Peyer's patch (tissue), 4 donors: ENCODE measurements at places on chromosomes 7 and 10. TPM values are rescaled to one million over a fixed set of nuclear protein-coding genes. Genes with fewer than 3 reads are reported as not detected.
A peak's percentile ranks its signal among the peaks of the same experiment; 100 is the strongest.

GRCh38 chr7:33820206-33820605 is 85.1 kb upstream of the BMPER start:
- H3K27me3 ChIP-seq = no peaks in the 10 kb centered on the region
- no peak for DNase-seq
- H3K4me3 ChIP-seq = no peak overlapping the region
- H3K4me1 ChIP-seq = no peaks in the 10 kb centered on the region

Gene IPMK
- total RNA-seq = 19.3 TPM

GRCh38 chr10:27535317-27535716 is 31.2 kb downstream of the RAB18 start:
- no peak overlapping the region for H3K4me3 ChIP-seq
- H3K4me1 ChIP-seq = no peaks in the 10 kb centered on the region
- H3K27ac ChIP-seq = no peak overlapping the region
- H3K27me3 ChIP-seq = no peaks in the 10 kb centered on the region

GRCh38 chr10:683448-684071 is 5.9 kb downstream of the DIP2C start:
- H3K27ac ChIP-seq = peak overlapping the region; percentile 0
- no peaks in the 10 kb centered on the region for H3K4me1 ChIP-seq
- H3K36me3 ChIP-seq = no peaks in the 10 kb centered on the region
- no peak for DNase-seq
- no peaks in the 10 kb centered on the region for H3K27me3 ChIP-seq

DNA sequence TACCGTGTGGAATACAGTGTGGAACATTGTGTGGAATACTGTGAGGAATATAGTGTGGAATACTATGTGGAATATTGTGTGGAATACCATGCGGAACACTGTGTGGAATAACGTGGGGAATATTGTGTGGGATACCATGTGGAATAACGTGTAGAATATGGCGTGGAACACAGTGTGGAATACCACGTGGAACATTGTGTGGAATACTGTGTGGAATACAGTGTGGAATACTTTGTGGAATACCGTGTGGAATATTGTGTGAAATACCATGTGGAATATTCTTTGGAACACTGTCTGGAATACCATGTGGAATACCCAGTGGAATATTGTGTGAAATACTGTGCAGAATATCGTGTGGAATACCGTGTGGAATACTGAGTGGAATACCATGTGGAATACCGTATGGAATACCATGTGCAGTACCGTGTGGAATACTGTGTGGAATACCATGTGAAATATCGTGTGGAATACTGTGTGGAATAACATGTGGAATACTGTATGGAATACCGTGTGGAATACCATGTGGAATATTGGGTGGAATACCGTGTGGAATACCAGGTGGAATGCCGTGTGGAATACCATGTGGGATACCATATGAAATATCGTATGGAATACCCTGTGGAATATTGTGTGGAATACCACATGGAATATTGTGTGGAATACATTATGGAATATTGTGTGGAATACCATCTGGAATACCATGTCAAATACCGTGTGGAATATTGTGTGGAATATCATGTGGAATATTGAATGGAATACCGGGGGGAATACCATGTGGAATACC is 133.1 kb upstream of the CHST15 start:
- no peak overlapping the region for H3K27ac ChIP-seq
- no peak overlapping the region for H3K4me3 ChIP-seq
- H3K4me1 ChIP-seq = no peaks in the 10 kb centered on the region
- no peak for DNase-seq
- no peaks in the 10 kb centered on the region for H3K27me3 ChIP-seq

DNA sequence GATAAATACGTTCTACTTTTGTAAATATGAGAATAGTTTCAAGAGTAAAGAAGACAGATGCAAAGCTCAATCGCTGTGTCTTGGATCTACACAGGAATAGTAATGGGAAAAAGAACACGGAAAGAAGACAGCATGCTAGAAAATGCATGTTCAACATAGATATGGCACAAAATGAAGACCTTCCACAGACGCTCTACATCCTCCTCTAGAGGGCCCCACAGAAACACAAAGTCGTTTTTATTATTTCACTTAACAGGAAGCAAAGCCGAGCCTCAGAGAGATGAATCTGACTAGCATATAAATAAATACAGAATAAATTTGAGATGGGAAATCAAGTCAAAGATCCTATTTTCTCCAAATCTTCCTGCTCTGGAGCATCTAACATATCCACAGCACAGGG is 292.6 kb downstream of the PARD3 start:
- H3K4me1 ChIP-seq = no peaks in the 10 kb centered on the region
- H3K36me3 ChIP-seq = no peaks in the 10 kb centered on the region
- H3K27me3 ChIP-seq = no peaks in the 10 kb centered on the region

GRCh38 chr7:85101347-85101746 is 85.5 kb downstream of the SEMA3D start:
- no peak overlapping the region for H3K4me3 ChIP-seq
- H3K36me3 ChIP-seq = no peaks in the 10 kb centered on the region

DNA sequence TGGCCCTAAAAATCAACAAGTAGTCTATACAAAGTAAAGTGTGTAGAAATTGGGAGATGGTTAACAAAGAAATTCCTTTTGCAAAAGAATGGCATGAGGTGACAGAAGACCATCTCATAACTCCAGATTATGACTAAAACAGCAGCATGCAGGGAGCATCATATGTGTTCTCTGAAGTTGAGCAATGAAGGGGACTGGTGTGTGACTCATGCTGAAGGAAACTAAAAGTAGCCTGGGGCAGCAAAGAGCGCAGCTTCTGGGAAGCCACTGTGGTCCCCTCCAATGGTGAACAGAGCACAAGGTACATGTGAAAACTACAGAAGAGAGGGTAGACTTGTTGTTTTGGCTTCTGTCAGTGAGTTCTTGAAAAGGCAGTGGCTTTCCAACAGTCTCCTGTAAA is 133.4 kb downstream of the MACC1 start:
- no peak for DNase-seq
- no peak overlapping the region for H3K27ac ChIP-seq
- H3K27me3 ChIP-seq = no peaks in the 10 kb centered on the region
- no peaks in the 10 kb centered on the region for H3K36me3 ChIP-seq

DNA sequence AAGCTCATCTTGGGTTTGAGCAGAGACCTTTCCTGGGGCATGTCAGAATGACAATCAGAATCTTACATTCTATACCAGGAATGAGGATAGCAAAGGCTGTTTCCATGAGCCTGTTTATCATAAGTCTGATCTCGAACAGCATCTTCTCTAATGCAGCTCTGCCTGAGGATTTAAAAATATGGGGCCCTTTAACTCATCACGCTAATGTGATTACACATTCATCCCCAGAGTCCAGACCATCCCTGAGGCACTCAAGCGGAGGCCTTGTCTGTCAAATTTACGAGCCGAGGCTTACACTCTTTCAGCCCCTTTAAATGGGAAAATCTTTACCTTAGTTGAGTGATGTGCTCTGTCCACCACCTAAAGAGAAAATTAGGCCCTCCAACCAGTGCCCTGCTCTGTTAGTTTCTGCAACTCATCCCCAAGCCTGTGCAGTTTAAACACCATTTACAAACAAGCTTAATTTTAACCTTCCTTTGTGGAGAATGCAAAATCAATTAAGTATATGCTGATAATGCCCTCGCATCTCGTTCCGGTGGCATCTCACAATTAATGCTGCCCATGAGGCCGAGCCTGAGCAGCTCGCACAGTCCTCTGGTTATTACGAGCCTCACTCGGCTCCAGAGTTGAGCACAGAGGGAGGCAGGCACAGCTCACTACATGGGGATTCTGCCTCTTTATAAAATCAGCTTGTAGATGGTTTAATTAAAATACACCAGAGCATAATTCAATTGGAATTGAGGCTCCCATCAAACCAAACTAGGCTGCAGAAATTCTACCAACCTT is 16.0 kb downstream of the CHST15 start:
- H3K4me1 ChIP-seq = no peaks in the 10 kb centered on the region
- no peak for DNase-seq
- H3K27ac ChIP-seq = peak overlapping the region; percentile 4

DNA sequence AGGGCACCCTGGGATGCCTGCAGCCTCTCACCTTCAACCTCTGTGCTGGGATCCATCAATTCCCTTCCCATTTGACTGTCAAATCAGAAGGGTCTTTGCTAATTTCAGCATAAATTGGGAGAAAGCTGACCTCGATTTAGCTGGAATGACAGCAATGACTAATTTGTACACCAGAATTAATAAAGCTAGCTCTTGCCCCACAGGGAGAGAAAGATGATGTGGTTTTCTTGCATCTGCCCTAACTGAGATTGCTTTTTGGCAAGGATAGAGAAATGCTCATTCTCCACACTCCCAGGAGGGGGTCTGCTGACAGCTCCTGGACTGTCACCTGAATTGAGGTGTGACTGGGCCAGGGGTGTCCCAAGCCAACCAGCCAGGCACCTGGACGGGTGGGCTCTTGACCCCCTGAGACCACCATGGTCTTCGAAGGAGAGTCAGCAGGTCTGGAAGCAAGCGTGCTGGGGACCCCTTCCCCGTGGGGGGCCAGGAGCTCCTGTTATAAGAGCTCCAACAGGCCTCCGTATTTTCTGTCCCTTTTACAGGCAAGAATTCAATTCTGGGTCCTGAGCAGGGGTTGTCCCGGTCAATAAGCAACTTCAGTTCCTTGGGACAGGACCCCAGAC is 42.1 kb downstream of the RBM17 start:
- H3K4me1 ChIP-seq = no peaks in the 10 kb centered on the region
- no peaks in the 10 kb centered on the region for H3K36me3 ChIP-seq
- no peak overlapping the region for H3K27ac ChIP-seq
- H3K4me3 ChIP-seq = no peak overlapping the region
- DNase-seq = no peak

DNA sequence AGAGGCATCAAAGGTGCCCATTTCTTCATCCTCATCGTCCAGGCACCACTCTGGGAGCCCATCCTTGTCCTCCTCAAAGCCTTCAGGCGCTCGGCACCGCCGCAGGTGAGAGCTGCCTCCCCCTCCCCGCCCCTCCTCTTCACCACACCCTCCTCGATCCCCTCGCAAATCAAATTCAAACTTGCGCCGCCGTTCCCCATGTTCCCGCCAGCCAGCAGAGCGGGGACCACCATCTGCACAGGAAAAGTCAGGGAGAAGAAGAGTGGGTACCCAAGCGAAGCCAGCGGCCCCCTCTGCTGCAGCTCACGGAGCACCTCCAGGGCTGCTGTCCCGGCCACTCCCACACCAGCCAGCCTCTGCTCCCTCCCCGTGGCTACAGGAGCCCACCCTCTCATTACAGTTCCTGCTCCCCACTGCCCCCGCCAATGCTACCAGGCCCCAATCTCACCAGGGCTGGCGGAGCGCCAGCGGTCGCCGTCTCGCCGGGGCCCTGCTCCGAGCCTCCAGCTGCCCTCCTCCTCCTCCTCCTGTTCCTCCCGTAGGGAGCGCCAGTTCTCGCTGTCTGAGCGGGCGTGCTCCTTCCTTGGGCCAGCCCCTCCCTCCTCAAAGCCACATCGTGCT is 7.7 kb downstream of the GIGYF1 start:
- no peaks in the 10 kb centered on the region for H3K36me3 ChIP-seq
- H3K27ac ChIP-seq = no peak overlapping the region
- DNase-seq = no peak
- peaks cover 4% of the 10 kb centered on the region for H3K4me1 ChIP-seq
- H3K27me3 ChIP-seq = no peaks in the 10 kb centered on the region
- no peak overlapping the region for H3K4me3 ChIP-seq

- peak; percentile 67 for DNase-seq
- no peak overlapping the region for H3K4me3 ChIP-seq
Measured at GRCh38 chr10:92742331-92743228, 52.8 kb downstream of the HHEX start.

- H3K27ac ChIP-seq = no peak overlapping the region
- peak overlapping the region; percentile 24 for H3K4me3 ChIP-seq
- DNase-seq = no peak
- H3K4me1 ChIP-seq = no peaks in the 10 kb centered on the region
Measured at GRCh38 chr7:27251652-27252590, 9.3 kb downstream of the EVX1 start.

Gene CTBP2
- total RNA-seq = 55.7 TPM

Gene RET
- 1.3 TPM for total RNA-seq

Gene FAM25G
- total RNA-seq = not detected

DNA sequence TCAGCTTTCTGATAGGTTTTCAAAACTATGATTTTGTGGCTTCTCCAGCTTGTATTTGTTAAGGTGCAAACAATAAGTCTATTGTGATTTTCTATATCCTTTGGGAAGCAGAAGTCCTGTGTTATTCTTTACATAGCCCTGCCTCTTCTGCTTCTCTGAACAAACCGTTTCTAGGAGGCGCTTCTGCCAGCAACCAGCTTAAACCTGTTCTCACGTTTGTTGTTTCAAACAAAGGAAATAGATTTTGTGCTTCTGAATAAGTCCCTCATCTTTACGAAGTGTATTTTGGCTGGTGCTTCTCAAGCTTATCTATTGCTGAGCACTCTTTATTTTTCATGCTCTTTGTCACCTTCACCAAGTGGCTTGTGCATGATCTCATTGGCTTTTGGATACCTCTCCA is 61.0 kb downstream of the VTI1A start:
- H3K36me3 ChIP-seq = no peaks in the 10 kb centered on the region
- no peaks in the 10 kb centered on the region for H3K4me1 ChIP-seq
- DNase-seq = no peak
- no peaks in the 10 kb centered on the region for H3K27me3 ChIP-seq
- no peak overlapping the region for H3K27ac ChIP-seq
